ENCODE measurements at places on chromosomes 1 and 21. TPM values are rescaled to one million over a fixed set of nuclear protein-coding genes. Genes with fewer than 3 reads are reported as not detected.

The RHEX gene
- polyA plus RNA-seq, result not detected

The OR2M3 gene
- not detected for polyA plus RNA-seq

- peaks cover 3% of the 10 kb centered on the region for H3K4me1 ChIP-seq
- H3K4me3 ChIP-seq, result no peak overlapping the region
- no peak overlapping the region for H3K27ac ChIP-seq
- no peaks in the 10 kb centered on the region for H3K36me3 ChIP-seq
Measured at GRCh38 chr1:179824265-179824664, 53.3 kb downstream of the TOR1AIP2 start.

DNA sequence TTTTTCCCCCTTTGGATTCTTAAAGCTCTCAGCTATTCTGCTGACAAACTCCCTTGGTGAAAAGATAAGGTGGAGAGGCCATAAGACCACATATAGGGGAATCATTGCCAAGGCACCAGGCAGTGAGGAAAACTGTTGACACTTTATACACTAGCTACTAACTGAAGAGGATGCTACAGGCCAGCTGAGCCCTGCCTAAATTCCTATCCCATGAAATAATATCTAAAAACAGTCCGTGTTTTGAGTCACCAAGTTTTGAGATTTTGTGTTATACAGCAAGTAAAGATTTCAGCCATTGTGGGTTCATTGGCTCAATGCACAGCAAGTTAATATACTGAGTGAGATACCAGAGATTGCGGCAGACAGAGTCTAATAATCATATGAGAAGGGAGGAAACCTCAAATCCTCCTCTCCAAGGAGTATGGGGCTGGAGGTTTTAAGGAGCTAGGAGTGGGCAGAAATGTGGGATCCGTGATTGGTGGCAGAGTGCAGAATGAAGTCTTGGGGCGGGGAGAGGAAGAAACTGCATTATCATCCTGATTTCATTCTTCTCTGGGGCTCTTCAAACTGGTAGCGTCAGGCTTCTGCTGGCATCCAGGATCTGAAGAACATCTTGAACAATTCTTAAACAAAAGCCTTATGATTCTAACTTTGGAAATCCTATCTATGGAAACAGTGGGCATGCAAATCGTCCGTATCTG lies 9.2 kb downstream of the CLDN8 start:
- H3K4me1 ChIP-seq, result no peaks in the 10 kb centered on the region
- H3K4me3 ChIP-seq, result no peak overlapping the region
- no peak for DNase-seq
- H3K36me3 ChIP-seq, result no peaks in the 10 kb centered on the region
- H3K27me3 ChIP-seq, result no peaks in the 10 kb centered on the region

- no peaks in the 10 kb centered on the region for H3K4me1 ChIP-seq
- H3K36me3 ChIP-seq, result no peaks in the 10 kb centered on the region
- no peak overlapping the region for H3K27ac ChIP-seq
Measured at GRCh38 chr1:110107867-110108469, 4.3 kb upstream of the UBL4B start.

The KRTAP10-3 gene
- not detected for polyA plus RNA-seq
